ENCODE measurements at places on chromosomes 1 and 21. TPM values are rescaled to one million over a fixed set of nuclear protein-coding genes. Genes with fewer than 3 reads are reported as not detected.

GPR89A gene
- total RNA-seq = 20.8 TPM

SLAMF7 gene
- not detected for total RNA-seq

F5 gene
- total RNA-seq = not detected

REN gene
- total RNA-seq = not detected

TMEM54 gene
- 33.4 TPM for total RNA-seq

MAGI3 gene
- total RNA-seq = 5.0 TPM

TSTD1 gene
- total RNA-seq = 14.5 TPM

VWA5B1 gene
- total RNA-seq = not detected

SPRR2A gene
- not detected for total RNA-seq

PADI3 gene
- not detected for total RNA-seq

FCRL1 gene
- not detected for total RNA-seq

NR5A2 gene
- total RNA-seq = 0.25 TPM

PRAMEF8 gene
- not detected for total RNA-seq

CA6 gene
- not detected for total RNA-seq

S100A2 gene
- total RNA-seq = 1.9 TPM

SRGAP2B gene
- total RNA-seq = 22.7 TPM
